ENCODE measurements at places on chromosomes 6 and 20.

- no peak for DNase-seq
Measured at GRCh38 chr6:164133095-164133494, 718.6 kb downstream of the QKI start.

DNA sequence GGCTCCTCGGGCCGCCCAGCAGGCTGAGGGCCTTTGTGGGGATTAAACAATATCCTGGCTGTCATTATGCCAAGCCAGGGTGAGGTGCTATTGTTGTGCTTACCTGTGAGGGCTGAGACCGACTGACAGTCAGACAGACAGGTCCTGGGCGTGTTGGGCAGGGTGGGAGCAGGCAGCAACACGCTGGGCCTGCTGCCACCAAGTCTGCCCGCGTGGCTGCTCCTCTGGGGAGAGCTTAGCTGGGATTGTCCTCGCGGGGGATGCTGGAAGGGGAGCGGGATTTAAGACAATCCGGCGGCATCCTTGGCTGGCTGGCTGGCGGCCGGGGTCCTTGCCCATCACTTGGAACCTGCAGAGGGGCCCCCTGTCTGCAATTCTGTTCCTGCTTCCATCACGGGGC is 20.0 kb downstream of the ITPR3 start:
- DNase-seq: no peak

GRCh38 chr20:63215101-63216040 is 560 bp downstream of the YTHDF1 start:
- DNase-seq: peak; percentile 66

DNA sequence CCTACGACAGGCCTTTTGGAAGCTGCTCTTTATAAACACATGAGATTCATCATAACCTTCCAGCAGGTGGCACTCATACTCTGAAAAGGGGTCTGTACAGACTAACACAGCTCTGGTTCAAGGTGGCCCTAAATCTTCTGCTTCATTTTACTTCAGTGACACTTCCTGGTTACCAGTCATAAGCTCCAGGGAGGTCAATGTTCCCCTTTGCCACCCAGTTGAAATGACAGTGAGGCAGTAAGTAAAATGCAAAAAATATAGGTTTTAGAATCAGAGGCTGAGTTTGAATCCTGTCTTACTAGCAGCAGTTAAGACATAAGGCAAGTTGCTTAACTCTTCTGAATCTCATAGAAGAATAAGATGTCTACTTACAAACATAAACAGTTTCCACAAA is 132.8 kb downstream of the CDK19 start:
- no peak for DNase-seq

GRCh38 chr20:13425381-13426135 is 204.5 kb downstream of the ISM1 start:
- no peak for DNase-seq

GRCh38 chr20:44678242-44678641 is 26.7 kb upstream of the ADA start:
- DNase-seq: no peak

GRCh38 chr20:8144282-8145245 is 12.5 kb downstream of the PLCB1 start:
- DNase-seq: no peak

DNA sequence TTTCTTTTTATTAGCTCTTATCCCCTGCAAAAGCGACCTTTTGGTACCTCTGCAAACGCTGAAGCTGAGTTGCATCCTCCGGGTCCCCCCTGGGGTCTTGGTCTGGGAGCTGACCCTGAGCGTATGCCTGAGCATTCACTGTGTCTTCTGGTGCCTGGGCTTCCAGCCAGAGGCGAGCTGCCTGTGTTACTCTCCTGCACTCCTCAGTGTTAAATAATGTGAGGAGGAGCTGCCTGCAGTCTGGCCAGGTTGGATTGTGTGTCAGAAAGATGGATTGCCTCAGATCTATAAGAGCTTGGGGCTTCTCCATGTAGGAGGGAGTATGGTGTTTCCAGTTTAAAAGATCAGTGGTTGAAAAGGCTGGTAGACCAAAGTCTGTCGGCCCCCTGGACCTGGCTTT is 8.7 kb upstream of the GMPR start:
- DNase-seq: no peak

GRCh38 chr6:118680452-118681095 is 29.2 kb upstream of the CEP85L start:
- DNase-seq: no peak

- DNase-seq: no peak
Measured at GRCh38 chr6:125899726-125900182, 56.8 kb upstream of the HINT3 start.

DNA sequence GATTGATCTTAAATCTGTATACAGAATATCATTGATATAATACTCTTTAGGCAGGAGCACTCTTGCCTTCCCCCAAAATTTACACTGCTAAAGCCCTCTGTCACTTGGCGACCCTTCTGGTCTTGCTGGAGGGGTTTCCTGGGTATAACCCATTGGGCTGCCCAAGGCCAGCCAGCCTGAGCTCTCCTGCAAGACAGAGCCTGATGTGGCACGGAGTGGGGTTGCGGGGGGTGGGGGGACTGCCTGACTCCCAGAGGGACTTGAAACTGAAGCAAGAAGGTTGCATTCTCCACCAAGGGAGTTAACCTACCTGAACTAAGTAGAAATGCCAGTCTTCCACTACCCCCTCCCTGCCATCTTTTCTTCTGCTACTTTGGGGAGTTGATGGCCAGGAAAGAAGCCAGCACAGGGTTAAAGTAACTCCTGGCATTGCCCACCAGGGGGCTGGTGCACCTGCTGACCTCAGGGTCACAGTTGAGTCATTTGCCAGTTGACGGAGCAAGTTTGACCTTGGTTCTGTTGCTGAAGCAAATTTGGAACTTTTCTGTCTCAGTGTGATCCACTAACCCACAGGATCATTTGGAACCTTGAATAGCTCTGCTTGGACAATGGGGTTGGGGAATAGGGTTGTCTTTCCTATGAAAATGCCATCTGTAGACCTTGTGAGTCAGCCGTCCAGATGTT is 79.4 kb downstream of the ASXL1 start:
- peak; percentile 53 for DNase-seq

GRCh38 chr6:141728330-141728729 is 404.4 kb upstream of the GJE1 start:
- no peak for DNase-seq

GRCh38 chr6:91082311-91082832 is 495.5 kb upstream of the MAP3K7 start:
- DNase-seq: no peak

- no peak for DNase-seq
Measured at GRCh38 chr6:104218116-104218515, 641.6 kb downstream of the HACE1 start.

DNA sequence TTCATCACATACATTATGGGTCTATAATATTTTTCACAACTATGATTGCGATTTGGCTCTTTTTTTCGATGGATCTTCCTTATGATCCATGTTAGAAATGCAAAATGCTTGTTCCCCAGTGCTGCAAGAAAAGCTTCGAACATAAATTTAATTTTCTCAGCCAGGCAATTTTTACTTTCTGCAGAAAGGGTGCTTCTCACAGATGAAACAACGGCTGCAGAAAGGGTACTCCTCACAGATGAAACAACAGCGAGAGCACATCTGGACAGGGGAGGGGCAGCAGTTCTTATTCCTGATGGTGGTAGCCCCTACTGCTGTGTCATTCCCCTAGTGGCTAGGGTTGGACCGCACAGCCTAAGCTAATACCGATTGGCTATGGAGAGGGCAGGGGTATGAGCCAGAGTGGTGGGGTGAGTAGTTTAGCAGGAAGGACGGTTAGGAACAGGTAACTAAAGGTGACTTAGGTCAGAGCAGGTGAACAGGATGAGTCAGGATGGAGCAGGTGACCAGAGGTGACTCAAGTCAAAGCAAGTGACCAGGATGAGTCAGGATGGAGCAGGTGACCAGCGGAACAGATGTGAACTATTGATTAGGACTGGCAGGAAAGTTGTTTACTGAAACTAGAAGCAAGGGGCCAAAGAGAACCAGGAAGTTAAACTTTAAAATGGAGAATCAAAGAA is 13.4 kb upstream of the TREML4 start:
- no peak for DNase-seq

DNA sequence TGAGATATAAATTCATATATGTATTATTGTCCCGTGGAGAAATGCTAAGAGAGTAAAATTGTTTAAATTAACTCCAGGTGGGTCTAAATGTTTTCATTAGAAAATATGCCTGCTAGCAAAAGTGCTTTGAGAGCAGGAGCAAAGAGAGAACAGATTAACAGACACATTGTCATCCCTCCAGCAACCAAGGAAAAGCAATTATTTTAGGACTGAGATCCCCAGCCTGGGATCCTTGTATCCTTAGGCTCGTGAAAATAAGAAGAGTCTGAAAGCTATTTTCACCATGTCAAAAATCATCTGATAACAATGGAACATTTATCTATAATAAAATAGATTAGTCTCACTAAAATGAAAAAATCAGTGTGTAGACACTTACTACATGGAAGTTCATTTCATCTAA is 11.5 kb upstream of the MRS2 start:
- no peak for DNase-seq

GRCh38 chr6:77462359-77463307 is 658 bp downstream of the HTR1B start:
- DNase-seq: no peak

DNA sequence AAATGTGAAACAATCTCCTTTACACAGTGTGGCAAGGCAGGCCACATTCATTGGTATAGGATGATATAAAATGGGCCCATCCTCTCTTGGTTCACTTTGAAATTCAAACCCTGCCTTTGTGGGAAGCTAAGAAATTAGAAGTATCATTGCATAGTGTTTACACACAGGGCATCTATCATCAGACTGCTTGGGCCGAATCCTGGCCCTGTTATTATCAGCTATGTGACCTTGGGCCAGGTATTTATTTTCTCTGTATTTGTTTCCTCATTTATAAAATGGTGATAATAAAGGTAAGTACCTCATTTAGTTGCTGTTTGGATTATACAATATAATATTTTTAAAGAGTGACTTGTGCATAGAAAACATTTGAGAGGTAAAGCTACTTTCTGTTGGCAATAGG is 45.5 kb downstream of the PTPRK start:
- no peak for DNase-seq

- no peak for DNase-seq
Measured at GRCh38 chr6:14593286-14593685, 475.7 kb downstream of the CD83 start.

DNA sequence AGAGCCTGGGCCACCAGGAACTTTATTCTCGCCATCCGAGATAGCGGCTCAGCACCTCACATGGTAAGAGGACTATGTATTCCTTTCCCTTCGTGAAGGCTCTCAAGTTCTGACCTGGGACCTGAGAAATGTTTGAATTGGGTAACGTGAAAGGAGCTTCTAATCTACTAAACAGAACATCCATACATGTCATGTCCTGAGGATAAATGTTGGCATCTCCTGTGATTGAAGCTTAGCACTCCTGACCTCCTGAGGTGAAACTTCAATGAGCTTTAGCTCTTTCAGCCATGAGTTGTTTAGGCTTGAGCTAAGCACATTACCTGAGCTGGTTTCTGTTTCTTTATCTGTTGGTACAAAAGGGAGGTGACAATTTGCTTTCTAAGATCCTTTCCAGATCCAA is 280.9 kb downstream of the PACRG start:
- DNase-seq: no peak

GRCh38 chr6:123804787-123805540 is 1.3 kb downstream of the NKAIN2 start:
- DNase-seq: no peak

GRCh38 chr20:34389206-34389953 is 26.3 kb downstream of the ITCH start:
- no peak for DNase-seq

DNA sequence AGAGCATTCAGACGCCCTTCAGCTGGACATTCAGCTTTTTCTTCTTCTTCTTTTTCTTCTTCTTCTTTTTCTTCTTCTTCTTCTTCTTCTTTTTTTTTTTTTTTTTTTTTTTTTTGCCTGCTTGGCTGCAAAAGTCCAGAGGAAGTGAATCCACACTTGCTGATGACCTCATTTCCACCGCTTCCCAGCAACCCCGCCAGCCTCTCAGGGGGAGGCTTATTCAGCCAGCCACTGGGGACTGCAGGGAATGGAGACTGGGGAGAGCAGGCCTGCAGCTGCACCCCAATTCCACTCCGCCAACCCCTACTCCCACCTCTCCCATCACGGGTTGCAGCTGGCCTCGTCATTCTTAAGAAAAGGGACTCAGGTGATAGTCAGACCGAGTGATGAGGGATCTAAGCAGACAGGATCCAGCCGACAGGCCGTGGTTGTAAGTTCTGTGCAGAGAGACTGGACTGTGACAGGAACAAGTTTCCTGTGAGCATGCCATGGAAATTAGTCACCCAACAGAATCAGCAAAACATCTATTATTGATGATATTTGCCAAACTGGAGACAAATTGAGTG is 59.0 kb upstream of the QKI start:
- no peak for DNase-seq

GRCh38 chr6:125942672-125943527 is 13.7 kb upstream of the HINT3 start:
- DNase-seq: no peak

GRCh38 chr6:139841794-139842215 is 467.4 kb upstream of the CITED2 start:
- DNase-seq: no peak

GRCh38 chr20:23083553-23084220 is 2.4 kb downstream of the CD93 start:
- no peak for DNase-seq

DNA sequence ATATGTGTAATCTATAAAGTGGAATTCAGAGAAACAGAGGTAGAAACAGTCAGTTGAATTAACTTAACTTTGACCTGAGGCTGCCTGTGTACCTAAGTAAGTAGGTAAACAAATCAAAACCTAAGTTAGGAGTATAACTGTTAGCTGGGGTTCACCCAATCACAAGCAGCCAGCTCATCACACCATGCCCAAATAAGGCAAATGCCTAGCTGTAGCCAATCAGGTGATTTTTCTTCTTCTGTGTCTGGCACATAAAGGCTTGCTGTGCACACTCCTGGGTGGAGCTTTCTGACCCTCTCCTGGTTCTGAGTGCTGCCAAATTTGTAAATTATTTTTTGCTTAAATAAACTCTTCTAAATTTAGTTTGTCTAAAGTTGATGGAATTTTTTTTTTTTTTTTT is 54.7 kb upstream of the TRIM39 start:
- DNase-seq: no peak

- DNase-seq: no peak
Measured at GRCh38 chr20:18267815-18268214, 20.5 kb upstream of the ZNF133 start.

GRCh38 chr20:33257237-33257636 is 21.4 kb downstream of the BPIFA1 start:
- DNase-seq: no peak

- no peak for DNase-seq
Measured at GRCh38 chr20:25285856-25286798, 38.2 kb downstream of the PYGB start.

GRCh38 chr6:132122176-132122575 is 171.0 kb upstream of the CCN2 start:
- no peak for DNase-seq

Measured in activated CD8-positive, alpha-beta memory T cell treated with anti-CD3 and anti-CD28 coated beads, Interleukin-2, amount 50 U/mL, for 48 hours (primary cell).